ENCODE measurements at places on chromosomes 3 and 15.

GRCh38 chr15:40358471-40359353, 693 bp downstream of the DISP2 start:
- DNase-seq, result peak; percentile 63

DNA sequence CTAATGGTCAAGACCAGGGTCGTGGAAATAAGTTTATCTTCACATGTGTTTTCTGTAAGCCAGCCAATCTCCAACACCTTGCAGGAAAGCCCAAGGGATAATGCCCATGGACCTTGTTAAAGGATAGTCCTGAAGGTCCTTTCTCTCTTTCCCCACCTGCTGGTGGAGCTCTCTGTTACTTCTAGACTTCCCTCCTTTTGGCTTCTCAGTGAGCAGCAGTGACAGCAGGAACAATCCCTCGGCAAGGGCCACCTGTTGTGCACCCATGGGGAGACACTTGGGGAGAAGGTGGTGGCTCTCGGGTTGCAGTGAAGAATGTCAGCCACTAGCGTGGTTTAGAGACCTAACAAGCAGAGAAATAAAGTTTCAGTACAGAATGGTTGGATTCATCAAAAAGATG, 84.0 kb upstream of the OSBPL11 start:
- DNase-seq, result peak; percentile 4

- no peak for DNase-seq
Measured at GRCh38 chr15:100284191-100284590, 57.6 kb downstream of the ADAMTS17 start.

- no peak for DNase-seq
Measured at GRCh38 chr3:24533561-24534193, 39.0 kb upstream of the THRB start.

DNA sequence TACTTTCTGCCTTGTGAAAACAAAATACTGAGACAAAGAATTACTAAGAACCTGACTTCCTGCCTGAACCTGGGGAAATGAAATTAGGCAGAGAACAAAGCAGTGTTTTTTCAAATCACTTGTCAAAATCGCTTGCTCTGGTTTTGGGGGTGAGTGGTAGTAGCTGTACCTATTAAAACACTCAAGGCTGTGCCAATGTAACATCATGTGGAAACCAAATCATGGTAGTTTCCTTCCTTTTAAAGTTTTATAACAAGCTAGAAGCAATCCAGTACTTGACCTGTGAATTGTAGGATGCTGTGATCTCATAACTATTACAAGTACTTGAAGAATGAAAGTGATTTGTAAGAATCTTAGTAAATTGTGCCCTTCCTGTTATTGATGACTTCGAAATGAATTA, 6.7 kb downstream of the CMTM8 start:
- no peak for DNase-seq

DNA sequence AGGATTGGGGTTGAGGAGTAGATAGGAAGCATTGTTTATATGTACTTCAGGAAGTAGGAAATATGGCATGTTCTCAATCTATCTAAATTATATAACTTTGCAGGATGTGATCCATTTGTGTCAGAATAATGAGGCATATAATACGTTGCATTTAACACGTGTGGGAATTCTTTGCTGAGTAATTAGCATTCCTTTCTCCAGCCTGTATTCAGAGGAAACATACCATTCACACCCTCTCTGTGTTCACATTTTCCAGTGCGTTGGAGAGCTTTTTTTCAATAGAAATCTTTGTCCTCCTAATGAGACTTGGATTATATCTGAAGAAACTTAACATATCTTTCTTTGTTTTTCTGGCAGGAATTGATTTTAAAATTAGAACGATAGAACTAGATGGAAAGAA, 33.0 kb upstream of the APH1B start:
- no peak for DNase-seq

DNA sequence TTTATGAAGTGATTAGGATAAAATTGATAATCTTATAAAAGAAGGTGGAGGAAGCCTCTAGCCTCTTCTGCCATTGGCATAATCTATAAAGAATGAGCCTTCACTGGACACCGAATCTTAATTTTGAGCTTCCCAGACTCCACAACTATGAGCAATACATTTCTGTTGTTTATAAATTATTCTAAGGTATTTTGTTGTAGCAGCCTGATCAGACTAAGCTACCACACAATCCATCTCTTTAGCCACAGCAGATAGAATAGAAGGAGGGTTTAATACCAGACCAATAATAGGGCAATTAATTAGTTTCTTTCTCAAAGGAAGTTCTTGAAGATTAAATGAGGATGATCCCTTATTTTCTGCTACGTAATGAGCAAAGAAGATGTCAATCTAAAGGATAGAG, 33.3 kb downstream of the SUCNR1 start:
- no peak for DNase-seq

DNA sequence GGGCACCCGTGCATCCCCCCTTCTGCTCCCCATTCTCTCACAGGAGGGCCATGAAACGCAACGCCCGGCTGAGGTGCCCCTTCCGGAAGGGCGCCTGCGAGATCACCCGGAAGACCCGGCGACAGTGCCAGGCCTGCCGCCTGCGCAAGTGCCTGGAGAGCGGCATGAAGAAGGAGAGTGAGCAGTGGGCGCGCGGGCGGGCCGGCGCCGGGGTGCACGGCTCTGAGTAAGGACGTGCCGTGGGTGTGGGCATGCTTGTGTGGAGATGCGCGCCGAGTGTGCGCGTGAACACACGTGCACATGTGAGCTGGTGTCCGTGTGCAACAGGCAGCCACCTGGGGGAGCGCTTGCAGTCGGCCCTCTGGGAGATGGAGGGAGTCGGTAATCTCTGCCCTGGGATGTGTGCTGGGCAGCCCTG, 28.1 kb downstream of the NR1I2 start:
- no peak for DNase-seq

GRCh38 chr15:100951965-100952364, 32.8 kb downstream of the LRRK1 start:
- DNase-seq, result no peak

DNA sequence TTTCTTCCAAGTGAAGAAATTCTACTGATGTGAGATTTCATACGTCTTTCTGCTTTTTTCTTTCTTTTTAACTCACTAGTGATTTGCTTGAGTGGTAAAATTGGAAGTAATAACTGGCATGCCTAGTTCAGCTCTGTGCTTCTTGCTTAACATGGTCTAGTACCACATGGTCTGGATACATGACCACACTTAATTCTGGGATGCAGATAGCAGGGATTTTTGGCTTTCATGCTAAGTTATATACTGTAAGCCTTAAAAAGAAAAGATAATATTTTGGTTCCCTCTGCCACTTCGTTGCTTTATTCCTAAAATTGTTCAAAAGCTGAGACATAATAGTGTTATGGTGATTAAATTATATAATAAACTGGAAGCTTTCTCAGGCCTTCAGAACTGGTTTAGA, 174.3 kb downstream of the OXSM start:
- no peak for DNase-seq

- DNase-seq, result no peak
Measured at GRCh38 chr3:122944671-122945161, 82.8 kb downstream of the SEMA5B start.

DNA sequence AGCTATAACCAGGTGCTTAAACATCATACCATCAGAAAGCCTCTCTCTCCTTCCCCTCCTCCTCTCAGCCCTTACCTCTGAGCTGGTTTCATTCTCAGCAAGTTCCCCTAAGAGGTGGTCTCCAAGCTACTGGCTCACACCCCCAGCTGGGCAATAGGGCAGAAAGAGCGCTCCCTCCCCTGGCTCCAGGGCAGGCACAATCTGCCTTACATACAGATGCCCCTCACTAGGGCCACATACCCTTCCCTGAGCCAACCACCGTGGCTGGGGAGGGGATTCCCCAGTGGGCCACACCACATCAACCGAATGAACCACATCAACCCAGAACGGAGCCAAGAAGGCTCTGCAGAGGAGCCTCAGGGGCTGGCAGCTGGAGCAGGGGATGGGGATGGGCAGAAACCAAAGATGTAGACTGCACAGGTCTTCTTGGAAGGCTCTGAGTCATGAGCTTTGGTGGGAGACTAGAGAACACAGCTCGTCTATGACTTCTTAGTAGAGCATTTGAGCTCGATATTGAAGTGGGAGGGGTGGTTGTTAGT, 4.6 kb upstream of the FBLN2 start:
- no peak for DNase-seq

GRCh38 chr15:78054518-78054917, 23.0 kb downstream of the TBC1D2B start:
- DNase-seq, result no peak

DNA sequence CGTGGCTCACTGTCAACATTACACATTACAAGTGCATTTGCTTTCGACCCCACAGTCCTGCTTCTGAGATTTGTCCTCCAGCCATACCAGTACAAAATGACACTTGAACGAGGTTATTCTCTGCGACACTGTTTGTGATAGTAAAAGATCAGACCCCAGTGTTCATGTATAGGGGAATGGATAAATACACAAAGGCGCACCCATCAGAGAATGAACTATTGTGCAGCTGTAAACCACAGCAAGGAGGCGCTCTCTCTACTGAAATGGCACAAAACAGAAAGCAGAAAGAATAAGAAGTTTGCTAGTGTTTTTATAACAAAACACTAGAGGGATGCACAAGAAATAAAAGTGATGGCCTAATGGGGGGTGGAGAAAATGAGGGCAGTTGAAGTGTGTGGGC, 4.9 kb upstream of the CHSY1 start:
- DNase-seq, result no peak

DNA sequence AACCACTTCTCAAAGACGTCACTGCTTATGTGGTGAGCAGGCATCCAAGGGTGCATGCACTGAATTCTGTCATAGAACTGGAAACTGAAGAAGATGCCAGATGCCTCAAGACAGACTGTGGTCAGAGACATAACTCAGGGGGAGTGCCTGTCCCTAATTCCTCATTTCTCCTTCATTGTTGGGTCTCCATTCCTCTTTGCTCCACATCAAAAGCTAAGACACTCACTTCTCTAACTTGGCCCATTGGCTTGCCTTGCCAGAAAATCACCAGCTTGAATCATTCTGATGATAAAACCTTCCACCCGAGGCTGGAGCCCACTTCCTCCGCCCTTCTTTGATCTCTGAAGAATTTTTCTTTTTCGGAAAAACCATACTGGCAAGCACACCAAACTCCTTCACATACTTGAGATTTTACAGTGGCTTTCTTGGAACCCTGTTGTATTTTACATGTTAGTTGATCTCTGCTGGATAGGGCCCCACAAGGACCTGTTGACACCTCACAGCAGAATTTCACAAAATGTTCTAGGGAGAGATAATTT, 69.9 kb downstream of the COL8A1 start:
- DNase-seq, result no peak

DNA sequence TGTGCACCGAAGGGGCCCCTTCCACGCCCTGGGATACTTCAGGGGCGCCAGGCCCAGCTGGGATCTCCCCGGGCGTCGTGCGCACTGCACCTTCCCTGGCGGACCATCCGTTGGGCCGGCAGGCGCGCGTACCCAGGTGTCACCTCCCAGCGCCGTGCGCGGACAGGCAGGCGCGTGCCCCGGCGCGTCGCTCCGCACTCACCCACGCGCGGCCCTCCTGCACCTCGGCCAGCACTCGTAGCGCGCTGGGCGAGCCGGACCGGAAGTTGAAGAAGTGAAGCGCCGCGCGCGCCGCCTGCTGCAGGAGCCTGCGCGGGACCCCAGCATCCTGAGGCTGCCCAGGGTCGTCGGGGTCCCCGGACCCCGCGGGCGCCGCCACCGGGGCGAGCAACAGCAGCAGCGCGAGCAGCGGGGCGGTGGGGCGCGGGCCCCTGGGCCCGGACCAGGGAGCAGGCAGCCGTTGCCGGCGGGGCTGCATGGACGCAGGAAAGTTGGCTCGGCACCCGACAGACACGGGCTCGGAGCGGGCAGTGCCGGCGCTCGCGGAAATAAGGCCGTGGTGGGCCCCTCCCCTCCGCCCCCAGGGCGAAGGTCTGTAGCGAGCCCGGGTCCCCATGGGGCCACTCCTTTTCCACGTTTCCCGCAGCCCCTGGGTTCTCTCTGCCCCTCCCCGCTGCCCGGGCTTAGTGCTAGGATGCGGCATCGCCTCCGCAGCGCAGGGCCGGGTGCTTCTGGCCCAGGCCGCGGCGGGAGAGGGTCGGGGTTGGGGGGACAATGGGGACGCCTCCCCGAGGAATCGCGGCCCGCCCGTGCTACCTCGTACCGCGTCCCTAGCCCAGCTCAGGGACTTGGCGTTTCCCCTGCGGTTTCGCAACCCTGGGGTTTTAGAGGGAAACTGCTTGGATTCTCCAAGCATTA, at the start of gene RARRES1:
RARRES1 (minus strand) TSS at position 520 of the 918 bp plus-strand sequence; CDS start at position 478, 42 bp downstream.
- peak; percentile 43 for DNase-seq

GRCh38 chr3:56591262-56591661, 34.3 kb downstream of the CCDC66 start:
- DNase-seq, result no peak

DNA sequence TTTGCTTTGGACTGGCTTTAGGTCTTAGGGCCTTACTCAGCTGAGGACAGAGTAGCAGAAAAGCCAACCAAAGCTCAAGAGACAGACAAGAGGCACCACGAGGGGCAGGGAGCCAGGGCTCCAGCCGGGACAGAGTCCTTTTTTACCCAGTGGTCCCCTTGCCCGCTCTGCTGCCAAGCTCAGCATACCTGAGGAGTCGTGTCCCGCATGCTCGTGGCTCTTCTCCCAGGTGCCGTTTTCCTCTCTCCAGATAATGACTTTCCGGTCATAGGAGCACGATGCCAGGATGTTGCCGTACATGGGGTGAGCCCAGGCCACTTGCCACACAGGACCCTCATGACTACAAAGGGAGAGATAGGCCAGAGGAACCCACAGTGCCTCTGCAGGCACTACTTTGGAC, 8.5 kb downstream of the SEC13 start:
- DNase-seq, result no peak

DNA sequence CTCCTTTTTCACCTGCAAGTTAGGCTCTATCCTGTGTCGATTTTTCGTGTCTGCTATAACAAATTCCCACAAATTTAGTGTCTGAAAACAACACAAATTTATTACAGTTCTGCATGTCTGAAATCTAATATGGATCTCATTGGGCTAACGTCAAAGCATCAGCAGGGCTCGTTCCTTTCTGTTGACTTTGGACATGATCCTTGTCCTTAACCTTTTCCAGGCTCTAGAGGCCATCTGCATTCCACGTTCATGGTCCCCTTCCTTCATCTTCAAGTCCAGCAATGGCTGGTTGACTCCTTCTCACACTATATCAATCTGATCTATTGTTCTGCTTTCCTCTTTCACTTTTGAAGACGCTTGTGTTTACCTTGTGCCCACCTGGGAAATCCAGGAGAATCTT, 165.7 kb upstream of the RARB start:
- no peak for DNase-seq

DNA sequence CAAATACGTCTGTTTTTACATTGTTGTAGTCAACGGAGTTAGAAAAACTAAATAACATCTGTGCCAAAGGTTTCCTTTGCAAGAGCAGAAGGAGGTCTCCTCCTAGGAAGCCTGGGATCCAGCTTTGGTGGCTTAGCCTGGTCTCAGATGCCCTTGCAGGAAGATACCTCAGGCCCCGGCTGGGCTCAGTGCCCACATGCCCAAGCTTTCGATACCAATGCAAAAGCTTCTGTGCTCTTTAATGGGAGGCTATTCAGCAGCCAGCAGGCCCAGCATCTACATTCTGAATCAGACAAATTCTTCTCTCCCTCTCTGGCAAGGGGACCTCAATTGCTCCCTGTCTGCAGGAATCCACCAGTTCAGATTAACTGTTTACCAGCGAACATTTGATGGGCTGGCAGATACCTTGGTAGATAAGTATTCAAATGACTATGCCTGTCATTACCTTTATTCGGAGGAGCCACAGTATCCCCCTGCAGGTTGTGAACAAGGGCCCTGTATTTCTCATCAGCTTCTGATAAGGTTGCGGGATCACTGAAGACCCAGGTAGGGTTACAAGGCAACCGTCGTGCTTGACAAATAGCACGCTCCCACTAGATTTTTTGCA, 180.1 kb upstream of the KBTBD8 start:
- DNase-seq, result no peak
